NCI-H187 (cell line): ENCODE measurements at places on chromosomes 7 and 10.

DNA sequence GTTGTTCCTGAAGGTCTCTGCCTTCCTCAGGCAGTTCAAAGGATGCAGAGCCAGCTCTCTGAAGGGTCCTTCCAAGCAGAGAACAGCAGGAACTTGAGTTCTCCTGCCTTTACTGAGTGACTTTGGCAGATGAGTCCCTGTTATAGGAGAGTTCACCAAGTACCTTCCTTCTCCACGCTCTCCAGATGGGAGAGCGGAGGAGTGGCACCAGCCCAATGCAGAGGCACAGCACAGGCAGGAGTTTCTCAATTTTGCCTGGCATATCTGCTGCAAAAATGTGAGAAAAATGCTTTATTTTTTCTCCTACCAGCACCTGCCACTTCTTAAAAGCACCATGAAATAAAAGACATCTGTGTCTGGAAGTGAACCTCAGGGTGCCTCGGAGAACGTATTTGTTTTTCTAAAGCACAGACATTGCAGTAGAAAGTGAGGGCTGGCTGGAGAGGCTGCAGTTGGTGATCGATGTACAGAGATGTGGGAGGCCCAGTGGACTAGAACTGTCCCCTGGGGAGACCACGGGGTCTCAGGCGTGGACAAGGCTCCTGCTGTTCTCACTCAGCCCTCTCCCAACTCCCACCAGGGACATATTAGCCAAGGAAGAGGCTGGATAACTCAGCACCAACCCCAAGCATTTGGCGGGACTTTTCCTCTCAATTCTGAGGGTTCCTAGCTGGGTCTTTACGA lies 174.5 kb downstream of the WDR37 start:
- DNase-seq, result no peak

DNA sequence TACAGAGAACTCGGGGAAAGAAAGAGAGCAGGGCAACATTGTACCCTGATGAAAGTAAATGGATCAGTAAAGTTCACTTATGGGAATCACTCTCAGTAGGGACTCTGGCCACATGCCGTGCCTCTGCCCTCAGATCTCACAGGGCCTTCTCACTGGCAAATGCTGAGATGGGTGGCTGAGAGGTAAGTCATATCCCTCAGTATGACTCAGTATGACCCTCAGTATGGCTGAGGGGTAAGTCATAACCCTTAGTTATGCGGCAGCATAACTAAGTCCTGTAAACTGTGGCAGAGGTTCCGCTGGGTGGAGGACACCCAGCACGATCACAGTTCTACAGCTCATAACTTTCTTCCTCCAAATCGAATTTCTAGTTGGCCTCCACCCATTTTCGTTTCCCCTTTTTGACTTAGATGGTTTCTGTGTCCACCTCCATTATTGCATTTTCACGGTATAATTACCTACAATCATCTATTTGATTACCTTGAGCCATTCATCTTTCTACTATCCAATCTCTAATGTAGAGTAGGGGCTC lies 26.5 kb upstream of the WNT16 start:
- DNase-seq, result no peak

DNA sequence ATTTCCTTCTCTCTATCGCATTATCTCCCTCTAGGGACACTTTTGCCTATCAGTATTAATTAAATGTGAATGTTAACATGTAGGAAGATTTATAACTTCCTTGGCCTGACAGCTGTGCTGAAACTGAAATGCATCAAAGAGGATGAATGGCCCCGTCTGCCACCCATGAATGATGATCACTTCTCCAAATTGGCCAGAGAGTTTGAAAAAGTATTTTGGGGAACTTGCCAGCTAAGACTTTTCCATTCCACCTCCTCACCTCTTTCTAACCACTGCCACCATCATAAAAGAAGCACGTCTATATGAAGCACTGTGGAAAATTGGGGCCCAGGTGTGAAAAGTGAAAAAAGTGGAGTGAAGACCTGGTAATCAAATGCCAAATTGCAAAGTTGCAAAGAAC lies 25.4 kb upstream of the ST8SIA6 start:
- DNase-seq, result no peak

- no peak for DNase-seq
These were observed 178.2 kb downstream of the SLC25A13 start for GRCh38 chr7:96143495-96144259.

DNA sequence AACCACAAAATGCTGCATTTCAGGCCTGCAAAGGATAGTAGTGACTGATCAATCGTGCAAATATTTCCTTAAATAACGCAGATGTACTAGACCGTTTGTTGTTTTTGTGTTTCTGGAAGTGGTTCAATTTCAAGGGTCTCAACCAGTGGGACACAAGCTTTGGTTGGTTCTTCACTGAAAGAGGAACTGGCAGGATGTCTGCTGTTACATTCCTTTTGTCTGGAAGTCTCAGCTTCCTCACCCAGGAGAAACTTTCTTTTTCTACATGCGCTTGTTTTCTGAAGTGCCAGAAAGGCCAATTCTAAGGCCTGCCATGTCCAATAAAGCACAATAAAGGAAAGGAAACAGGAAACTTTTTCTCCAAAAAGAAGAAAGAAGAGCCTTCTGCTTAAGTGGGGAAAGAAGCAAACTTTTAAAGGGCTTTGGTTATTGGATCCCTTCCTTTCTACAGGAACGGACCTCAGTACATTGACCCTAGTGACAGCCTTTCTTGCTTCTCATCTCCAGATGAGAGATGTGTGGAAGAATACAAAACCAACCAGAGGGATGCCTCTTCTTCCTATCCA lies 4.1 kb downstream of the DKK1 start:
- no peak for DNase-seq

DNA sequence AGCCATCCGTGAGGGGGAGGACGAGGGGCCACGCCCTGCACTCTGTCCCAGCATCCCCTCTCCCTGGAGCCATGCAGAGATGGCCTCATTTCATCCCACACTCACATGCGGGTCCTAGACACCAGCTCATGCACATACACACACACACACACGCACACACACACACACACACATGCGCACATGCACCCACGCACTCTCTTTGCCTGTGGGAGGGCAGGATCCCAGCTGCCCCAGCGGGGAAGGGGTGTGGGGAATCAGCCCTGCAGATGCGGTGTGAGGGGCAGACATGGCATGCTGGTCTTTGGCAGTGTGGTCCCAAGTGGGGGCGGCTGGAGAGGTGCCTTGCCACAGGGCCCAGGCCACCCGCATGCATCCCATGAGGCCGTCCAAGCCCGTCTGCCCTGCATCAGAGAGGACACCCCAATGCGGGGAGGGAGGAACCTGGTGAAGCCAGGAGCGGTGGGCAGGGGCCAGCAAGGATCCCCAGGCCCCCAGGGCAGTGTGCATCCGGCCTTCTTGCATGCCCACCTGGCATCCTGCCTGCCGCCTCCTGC lies 68.1 kb downstream of the LHPP start:
- no peak for DNase-seq

GRCh38 chr7:73833251-73833919 lies 2.6 kb downstream of the CLDN4 start:
- DNase-seq, result no peak

DNA sequence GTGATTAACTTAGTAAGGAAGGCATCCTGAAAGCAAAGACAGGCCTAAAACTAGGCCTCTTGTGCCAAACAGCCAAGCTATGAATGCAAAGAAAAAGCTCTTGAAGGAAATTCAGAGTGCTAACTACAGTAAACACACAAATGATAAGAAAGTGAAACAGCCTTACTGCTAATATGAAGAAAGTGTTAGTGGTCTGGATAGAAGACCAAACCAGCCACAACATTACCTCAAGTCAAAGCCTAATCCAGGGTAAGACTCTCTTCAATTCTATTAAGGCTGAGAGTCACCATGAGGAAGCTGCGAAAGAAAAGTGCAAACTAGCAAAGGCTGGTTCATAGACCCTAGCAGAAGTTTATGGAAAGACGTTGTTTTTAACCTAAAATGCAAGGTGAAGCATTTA lies 66.0 kb downstream of the IPMK start:
- DNase-seq, result no peak

GRCh38 chr10:91700273-91700672 lies 67.4 kb upstream of the PPP1R3C start:
- no peak for DNase-seq

GRCh38 chr7:140714331-140715040 lies 18.0 kb downstream of the NDUFB2 start:
- DNase-seq, result no peak

DNA sequence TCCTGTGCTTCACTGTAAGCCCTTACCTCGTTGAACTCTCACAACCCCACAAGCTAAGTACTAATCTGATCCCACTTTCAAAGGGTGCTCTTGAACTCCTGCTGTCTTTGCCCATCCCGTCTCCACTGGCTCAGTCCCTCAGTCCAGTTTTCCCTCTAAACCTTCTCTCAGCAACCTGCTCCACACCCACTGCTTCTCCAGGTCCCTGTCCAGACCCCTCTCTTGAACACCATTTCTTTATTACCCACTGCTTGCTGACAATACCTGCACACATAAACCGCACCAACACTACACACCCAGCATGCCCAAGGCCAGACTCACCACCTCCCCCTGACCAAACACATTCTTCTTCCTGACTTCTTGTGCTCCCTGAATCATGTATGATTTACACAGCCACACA lies 343.3 kb downstream of the GRID1 start:
- DNase-seq, result no peak

GRCh38 chr10:76329891-76330575 lies 898.6 kb downstream of the LRMDA start:
- DNase-seq, result no peak

DNA sequence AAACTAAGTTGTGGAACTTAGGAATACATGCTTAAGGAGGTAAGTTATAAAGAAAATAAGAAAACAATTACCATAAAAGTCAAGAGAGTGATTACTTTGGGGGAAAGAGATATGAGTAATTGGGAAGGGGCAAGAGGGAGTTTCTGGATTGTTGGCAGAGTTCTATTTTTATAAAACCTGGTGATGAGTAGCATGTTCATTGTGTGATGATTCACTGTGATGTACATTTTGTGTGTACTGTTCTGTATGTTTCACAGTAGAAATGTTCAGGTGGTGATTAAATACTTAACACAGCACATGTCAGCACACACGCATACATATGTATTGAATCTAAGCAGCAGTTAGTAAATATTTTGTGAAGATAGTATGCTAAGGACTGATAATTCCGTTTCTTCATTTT lies 9.7 kb upstream of the OIT3 start:
- no peak for DNase-seq

- DNase-seq, result no peak
These were observed 5.7 kb downstream of the FAM221A start for GRCh38 chr7:23685731-23686130.

DNA sequence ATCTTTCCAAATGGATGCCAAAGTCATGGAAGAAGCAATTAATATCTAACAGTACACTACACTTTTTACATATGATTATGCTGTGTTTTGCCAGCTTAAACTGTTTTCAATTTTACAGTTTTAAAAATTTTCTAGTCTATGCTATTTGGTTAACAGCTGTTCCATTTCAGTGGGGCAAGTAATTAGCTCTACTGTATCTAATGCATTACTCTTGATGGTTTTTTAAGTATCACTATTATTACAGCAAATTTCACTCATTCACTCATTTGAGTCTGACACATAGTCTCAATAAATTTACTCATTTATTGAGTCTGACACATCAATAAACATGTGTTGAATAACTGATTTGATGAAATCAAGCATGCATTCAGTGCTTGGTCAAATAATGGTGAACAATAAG lies 155.8 kb downstream of the RNF133 start:
- no peak for DNase-seq

- no peak for DNase-seq
These were observed 54.1 kb downstream of the WDR11 start for GRCh38 chr10:120905268-120905667.

DNA sequence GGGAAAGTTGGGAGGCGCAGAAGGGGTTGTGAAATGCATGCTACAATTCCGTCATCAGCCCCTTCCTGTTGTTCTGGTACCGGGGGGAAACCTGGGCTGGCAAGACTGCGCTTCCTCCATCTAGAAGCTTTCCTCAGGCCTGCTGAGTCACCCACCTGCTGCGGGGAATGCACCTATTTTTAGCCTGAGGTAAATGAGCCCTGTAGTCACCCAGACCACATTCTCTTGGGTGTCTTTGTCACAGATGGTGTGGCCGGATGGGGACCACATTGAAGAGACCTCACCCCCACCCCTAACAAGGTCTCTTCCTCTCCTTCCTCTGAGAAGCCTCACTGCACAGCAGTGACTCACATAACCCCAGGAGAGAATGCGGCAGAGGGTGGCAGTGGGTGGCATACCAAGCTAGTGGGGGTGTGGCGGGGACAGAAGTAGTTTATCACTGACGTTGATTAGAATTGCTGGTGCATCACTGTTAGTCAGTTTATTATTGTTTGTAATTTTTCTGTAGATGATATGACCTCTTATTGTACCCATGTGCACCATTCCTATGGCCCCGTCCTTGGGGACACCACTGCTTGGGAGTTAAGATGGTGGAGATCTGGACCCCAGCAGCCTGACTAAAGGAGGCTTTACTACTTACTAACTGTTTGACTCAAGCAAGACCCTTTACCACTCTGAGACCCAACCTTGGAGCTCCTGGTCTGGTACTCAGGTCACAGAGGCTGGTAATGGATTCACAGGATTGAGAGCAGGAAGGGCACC lies 83.0 kb upstream of the DUSP5 start:
- DNase-seq, result no peak

DNA sequence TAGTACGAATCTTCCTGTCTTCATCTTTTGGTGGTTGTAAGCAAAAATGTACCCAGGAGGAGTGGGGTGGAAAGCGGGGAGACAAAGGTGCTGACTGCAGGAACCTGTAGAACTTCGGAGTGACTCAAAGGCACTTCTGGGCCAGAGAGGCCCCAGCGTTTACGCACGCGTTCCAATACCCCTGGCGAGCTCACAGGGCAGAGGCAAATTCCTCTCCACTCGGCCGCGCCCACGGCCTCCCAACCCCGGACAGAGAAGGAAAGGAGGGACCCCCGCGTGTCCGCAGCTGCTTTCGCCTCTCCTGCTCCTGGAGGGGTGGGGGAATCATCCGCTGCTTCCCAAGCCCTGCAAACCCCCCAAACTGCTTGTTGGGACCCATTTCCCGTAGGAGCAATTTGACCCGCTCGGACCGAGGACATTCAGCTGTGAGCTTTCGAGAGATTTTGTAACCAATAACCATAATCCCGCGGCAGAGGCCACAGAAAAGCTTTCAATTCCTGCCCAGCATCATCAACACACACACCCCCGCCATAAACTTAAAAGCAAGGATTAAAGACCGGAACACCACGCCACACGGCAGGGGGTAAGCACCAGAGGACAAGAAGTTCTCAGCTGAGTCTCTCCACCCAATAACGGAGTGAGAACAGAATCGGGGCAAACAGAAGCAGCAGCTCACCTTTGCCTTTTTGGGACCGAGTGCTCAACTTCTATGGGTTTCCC lies 2.3 kb downstream of the IGF2BP3 start:
- no peak for DNase-seq
